Stimulated activated CD4-positive, alpha-beta T cell treated with anti-CD3 and anti-CD28 coated beads, Interleukin-1b, Interleukin-23, amount 100 ng/mL, for 48 hours (primary cell): ENCODE measurements at places on chromosomes 1 and 21.

- DNase-seq: no peak
Observed at GRCh38 chr1:5977494-5978444, 14.5 kb downstream of the NPHP4 start.

DNA sequence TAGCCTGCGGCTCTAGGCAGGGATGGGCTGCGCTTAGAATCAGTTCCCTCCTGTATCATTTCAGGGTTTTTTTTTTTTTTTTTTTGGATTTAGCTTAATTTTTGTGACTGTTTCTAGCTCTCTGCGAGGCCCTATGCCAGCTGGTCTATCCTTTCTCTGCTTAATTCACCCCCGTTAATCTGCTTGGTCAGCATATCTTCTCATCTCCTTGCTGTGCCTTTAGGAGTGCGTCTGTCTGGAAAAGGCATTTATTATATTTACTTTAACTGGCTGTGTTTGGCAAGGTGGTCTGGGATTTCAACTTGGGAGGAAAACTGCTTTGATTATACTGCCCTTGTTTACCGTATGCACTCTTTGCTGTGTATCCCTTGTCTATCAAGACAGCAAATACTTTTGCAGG lies 184.8 kb upstream of the KIAA0040 start:
- no peak for DNase-seq

DNA sequence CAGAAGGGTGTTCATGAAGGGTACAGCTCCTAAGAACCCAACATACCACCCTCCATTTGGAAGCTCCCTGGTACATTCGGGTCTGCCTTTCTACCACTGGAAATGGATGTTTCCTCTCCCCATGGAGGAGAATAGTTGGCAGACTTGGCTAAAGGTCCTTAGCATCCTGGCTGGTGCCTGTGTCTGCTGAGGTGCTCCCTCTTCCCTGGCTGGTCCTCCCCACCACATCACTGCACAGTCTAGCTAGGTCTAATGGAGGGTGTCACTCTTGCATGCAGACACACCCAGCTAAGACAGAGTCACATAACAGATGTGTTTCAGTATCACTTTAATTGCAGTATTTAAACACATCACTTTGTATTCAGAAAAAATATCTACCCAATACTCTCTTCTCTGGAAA lies 24.7 kb downstream of the CD34 start:
- DNase-seq: no peak

DNA sequence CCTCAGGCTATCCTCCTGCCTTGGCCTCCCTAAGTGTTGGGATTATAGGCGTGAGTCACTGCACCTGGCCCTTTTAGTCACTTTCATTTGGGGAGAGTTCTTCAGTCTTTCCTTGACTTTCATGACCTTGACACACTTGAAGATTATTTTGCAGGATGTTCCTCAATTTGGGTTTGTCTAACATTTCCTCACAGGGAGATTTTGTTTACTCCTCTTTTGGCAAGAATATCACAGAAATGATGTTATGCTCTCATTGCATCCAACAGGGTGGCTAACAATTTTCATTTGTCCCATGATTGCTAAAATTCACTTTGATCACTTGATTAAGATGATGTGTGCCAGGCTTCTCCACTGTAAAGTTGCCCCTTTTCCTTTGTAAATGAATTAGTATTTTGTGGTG lies 164.0 kb downstream of the ADSS2 start:
- no peak for DNase-seq

- DNase-seq: peak; percentile 66
Observed at GRCh38 chr1:19240673-19241538, 10.4 kb downstream of the EMC1 start.

DNA sequence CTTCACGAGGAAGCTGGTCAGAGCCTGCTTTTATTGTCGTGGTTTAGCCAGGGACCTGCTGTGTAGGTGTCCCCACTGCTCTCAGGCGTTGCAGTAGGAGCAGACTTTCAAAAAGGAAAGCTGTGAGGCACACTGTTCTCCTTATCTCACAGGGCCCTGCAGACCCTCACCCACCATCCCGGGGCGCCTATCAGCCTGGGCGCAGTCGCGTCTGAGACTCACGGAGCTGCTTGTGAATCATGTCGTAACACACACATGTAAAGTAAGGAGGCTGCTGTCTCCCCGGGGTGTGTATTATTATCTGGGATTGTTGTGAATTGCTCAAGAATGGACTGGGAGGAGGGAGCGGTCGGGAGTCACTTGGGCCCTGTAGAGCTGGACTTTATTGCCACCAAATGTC lies 17.4 kb downstream of the AJAP1 start:
- DNase-seq: no peak

DNA sequence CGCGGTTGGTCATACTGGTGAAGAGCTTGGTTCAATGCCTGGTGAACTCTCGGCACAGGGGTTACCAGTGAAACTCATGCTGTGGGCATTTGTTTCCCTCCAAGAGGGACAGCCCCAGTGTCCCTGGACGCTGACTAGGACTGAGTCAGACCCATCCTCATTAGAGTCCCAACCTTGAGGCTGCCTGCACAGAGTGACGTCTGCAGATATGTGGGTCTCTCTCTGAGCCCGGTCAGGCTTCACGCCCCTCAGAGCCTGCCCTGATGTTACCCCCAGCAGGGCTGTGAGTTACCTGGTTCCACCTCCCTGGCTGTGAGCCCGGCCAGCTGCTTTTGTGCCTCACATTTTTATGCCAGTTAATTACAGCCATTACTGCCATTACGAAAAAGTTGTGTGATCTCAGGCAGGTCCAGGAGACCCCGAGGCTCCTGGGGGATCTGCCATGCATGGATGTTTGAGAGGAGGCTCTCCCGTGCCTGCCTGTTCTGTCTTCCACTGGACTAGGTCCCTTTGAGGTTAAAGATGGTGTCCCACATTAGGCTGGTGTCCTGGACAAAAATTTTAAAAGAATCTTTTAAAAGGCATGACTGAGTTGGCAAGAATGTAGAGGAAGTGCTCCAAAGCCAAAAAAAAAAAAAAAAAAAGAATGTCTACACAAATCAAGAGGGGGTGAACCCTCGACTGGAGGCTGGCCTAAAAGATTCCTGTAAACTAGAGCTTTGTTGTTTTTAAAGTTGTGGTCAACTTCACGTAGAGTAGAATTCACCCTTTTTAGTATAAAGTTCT lies 36.6 kb upstream of the PADI1 start:
- no peak for DNase-seq

DNA sequence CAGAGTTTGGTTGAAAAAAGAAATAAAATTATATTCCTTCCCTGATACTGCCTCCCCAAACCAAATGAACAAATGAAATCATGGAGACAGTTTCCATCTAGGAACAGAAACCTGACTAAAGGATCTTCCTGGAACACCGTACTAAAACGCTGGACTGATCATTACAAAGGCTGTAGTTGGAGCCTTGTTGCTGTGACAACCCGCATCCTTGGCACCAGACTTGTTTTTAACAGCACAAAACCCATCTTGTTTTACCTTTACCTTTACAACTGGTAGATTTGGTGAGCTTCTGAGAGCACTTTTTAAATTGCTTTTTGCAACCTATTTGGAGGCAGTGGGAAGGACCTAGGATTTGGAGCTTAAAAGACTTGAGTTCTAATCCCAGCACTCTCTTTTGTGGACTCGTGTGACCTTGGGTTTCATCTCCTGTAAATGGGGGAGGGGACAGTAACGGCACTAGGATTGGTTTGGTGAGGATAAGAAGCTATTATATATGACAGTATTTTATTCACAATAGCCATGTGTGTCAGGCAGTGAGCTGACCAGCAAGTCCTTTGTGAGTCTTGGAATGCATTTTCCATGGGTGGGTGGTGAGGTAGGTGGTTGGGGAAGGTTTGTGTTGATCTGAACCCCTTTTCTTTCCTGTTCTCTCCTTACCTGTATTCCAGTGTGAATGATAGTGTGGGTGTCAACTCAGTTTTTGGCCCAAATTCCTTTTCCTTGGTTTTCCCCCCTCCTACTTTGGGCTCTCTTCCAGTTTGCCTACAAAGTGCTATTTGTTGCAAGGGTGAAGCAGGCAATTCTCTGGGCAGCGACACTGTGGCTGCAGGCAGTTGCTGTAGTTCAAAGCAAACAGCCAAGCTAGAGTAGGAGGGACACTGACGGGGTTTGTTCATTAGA lies 12.6 kb downstream of the LRRC8D start:
- DNase-seq: no peak

DNA sequence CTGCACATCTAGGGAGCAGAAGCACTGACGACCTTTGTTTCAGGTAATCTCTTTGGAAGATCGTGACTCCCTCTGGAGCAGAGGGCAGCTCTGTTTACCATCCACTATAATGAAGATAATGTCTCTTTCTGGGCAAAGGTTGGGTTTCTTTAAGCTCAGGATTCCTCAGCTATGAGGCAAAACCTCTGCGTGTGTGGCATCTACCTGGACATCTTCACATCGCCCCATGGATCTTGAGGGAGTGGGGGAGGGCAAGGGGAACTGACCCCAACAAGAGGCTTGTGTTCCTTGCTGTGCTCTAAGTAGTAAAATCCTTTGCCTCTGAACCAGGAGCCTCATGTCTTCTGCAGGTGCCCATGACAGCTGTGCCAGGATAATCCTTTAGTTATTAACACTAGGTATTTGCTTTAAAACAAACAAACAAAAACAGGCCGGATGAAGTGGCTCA lies 19.6 kb downstream of the SPATA45 start:
- DNase-seq: no peak

DNA sequence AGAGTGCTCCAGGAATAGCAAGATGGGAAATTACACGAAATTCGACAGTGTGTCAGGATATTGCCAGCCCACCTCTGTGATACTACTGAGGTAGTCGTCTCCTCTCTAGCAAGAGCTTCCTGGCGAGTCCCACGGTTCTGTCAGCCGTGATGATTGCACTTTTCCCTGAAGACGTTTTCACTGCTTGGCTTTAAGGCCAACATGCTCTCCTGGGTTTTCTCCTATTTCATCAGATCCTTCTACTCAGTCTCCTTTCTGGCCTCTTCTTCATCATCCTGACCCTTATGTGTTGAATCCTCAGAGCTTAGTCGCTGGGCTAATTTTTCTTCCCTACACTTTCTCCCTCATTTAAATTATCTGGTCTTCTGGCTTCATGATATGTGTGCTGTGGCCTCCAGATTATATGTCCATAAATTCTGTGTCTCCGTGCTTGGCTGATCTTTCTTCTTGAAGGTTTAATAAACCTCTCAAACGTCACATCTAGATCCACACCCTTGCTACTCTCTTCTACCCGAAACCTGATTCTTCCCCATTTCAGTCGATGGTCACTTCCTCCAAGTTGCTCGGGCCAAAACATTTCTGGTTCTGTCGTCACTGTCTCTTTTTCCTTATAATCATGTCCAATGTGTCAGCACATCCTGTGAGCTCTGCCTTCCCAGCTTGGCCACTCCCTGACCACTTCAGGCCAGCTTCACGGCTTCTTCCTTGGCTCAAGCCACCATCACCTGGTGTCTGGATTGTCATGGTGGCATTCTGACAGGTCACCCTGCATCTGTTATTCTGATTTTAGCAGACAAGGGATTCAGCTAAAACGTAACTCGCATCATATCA lies 12.2 kb downstream of the OR2B11 start:
- no peak for DNase-seq

GRCh38 chr1:238281418-238281817 lies 390.7 kb upstream of the ZP4 start:
- no peak for DNase-seq

- DNase-seq: no peak
Observed at GRCh38 chr1:147409886-147410285, 131.4 kb upstream of the BCL9 start.

GRCh38 chr1:29249170-29249691 lies 12.9 kb downstream of the PTPRU start:
- no peak for DNase-seq

- no peak for DNase-seq
Observed at GRCh38 chr21:26281506-26281905, 110.9 kb upstream of the APP start.

- DNase-seq: no peak
Observed at GRCh38 chr1:37161171-37161570, 126.9 kb upstream of the GRIK3 start.

GRCh38 chr1:91912266-91912665 lies 26.3 kb upstream of the TGFBR3 start:
- DNase-seq: no peak

DNA sequence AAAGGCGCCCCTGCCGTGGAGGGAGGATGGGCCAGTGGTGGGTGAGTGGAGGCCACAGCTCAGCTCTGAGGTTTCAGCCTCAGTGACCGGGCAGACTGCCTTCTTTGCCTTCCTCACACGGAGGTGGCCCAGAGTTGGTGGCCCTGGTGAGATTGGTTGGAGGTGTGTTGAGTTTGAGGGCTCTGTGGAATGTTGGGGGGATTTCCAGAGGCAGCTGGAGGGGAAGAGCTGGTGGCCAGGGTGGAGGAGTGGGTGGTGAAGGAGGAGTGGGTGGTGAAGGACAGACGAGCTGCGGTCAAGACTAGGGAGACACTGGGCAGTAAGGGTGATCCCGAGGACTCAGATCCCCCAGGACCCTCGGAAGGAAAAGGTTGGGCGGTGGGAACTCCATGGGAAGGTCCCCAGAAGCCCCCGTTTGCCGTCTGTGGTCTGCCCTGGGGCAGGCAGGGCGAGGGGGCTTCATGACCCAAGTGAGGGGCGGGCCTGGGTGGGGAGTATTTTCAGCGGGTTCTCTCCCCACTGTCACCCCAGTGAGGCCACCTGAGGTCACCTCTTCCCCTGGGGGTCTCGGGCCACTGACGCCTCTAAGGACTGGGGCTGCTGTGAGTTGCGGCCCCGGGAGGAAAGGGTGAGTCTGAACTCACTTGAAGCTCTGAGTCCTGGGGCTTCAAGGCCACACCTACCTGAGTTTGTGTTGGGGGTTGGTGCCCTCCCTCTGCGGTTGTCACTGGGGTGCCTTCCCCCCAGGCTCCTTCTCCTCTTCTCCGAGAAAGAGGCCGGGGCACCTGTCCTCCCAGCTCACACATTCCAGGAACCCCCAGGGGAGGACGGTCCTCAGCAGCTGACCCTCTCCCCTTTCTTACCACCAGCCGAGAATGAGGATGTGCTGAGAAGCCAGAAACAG lies 22.7 kb upstream of the PIK3CD start:
- peak; percentile 77 for DNase-seq

DNA sequence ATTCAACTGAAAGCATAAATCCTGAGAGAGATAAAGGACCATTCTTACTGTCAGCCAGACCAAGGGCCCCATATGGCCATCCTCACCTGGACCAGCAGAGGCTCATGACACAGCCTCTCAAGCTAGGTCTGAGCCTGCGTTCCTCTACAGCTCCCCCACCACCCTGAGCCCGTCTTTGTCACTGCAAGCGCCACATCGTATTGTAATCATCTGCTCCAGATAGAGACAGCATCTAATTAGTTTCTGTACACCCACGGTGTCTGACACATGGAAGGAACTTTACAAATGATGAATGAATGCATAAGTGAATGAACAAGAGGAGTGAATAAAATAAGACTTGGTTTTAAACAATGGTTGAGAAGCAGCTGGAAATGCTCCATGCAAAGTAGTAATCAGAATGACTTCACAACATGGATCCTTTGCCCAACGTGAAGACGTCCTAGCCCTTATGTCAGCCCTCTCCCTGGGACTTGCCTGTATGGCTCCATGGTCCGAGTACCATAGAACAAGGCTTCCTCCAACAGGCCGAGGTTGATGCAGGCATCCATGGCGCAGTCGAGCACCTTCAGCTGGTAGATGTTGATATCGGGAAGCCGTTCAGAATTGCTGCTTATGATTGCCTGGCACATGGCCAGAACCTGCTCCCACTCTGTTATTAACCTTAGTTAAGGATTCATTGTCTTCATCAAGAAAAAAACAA lies 648.9 kb downstream of the SMYD3 start:
- DNase-seq: no peak

- no peak for DNase-seq
Observed at GRCh38 chr1:109134423-109134822, 20.5 kb downstream of the ELAPOR1 start.
